ENCODE measurements at places on chromosomes 6 and 20.

GRCh38 chr20:24805456-24806238 lies 143.4 kb upstream of the CST7 start:
- DNase-seq = no peak

DNA sequence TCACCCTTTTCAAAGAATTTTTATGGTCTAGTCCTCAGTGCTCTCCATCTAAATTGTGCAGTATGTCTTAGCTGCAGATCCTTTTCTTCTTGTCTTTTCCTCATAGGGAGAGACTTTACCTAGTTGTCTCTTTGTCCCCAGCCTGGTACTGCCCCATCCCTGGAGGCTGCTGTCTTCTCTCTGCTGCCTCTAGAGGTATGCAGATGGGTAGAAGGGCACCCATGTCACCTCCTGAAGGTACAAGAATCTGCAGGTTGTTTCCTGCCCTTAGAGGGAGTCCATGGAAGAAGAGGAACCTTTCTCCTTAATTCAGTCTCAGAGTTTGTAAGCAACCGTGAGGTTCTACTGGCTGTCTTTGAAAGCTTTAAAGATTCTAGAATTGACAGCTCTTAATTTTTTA lies 39.1 kb downstream of the MCM8 start:
- no peak for DNase-seq

- DNase-seq = no peak
Measured at GRCh38 chr6:147384029-147384428, 124.5 kb upstream of the SAMD5 start.

DNA sequence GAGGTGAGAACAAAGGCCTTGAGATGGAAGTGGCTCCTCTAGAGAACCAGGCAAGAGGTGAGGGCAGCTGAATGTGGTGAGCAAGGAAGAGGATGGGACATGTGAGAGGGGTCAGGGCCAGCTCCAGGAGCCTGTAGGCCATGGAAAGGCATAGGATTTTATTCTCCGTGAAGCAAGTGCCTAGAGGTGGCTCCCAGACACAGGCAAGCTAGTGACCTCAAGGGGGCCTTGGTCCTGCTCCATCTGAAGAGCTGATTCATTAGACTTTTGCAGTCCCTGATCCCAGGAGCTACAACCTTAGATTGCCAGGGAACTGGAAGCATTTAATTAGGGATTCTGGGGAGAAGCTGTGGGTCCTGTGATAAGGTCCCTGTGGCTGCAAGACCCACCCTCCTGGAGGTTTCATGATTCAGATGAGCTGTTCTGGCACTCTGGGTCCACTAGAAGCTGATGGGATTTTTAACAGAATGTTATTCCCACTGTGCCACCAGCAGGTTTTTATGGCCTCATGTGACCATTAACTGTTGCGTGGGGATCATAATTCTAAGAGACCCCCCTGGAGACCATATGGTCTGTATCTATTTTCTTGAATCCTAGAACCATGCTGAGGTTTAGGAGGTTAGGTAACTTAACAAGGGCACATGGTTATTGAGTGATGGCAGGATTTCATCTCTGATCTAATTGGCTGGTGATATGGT lies 90.5 kb downstream of the ELOVL5 start:
- DNase-seq = no peak

- no peak for DNase-seq
Measured at GRCh38 chr6:117028256-117028655, 151.2 kb downstream of the RFX6 start.

DNA sequence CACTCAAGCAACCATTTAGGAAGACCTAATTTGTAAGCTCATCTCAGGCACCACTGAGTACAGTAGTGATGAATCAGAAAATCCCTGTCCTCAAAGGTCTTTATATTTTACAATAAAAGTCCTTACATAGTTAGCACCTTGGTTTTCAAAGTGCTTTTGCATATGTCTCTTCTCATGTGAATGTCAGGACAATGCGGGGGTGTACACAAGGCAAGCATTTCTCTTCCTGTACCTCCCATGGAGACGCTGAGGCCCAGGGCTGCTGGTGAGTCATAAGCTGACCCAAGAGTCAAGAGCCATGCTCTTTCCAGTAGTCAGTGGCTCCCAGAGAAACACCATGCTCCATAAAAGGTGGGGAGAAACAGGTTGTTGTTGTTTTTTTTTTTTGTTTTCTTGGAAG lies 174.0 kb downstream of the GJA10 start:
- peak; percentile 23 for DNase-seq

GRCh38 chr6:157571269-157571668 lies 190.3 kb downstream of the ZDHHC14 start:
- no peak for DNase-seq

- DNase-seq = no peak
Measured at GRCh38 chr20:4465855-4466545, 255.7 kb upstream of the PRND start.

- no peak for DNase-seq
Measured at GRCh38 chr20:45725134-45725533, 3.0 kb downstream of the SPINT4 start.

DNA sequence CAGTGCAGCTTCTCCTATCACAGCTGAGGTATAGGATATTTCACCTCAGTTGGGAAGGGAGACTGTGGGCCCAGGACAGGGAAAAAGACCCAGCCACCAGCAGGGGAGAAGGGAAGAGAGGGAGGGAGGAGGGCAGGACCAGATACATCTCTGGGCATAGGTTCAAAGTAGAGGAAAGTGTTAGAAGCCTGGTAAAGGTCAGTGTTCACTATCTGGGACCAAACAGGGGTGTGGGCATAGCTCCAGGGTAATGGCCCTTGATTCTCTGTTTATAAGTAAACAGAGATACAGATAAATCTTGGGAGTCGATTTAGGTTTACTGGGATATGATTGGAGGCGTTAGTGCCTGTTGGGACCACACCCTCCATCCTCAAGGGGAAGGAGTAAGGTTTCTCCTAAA lies 266.2 kb downstream of the LRFN2 start:
- DNase-seq = no peak

- DNase-seq = no peak
Measured at GRCh38 chr6:163716690-163717089, 302.2 kb downstream of the QKI start.

DNA sequence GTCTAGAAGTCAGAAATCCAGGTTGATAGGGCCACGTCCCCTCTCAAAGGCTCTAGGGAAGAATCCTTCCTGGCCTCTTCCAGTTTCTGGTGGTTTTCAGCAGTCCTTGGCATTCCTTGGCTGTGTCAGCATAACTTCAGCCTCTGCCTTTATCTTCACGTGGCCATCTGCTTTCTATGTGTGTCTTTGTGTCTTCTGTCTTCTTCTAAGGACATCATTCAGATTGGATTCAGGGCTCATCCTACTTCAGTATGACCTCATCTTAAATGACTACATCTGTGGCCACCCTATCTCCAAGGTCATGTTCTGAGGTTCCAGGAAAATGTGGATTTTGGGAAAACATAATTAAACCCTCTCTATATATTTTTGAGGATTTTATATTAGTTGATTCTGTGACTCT lies 23.0 kb downstream of the C6orf89 start:
- no peak for DNase-seq

DNA sequence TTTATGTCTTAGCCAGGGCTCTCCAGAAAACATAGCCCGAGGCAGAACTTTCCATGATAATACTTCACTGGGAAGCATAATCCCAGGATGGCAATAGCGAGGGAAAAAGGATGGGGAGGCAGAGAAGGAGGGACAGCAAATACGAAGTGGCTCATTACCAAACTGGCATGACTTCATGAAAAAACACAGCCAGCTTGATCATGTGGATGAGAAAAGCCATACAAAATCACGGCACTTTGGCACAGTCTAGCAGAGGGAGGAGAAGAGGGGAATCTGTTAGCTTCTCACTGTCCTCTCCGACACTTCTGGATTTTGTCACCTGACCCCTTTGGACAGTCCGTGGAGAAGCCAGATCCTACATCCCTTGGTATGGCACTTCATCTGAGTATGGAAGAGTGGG lies 212.5 kb upstream of the GRIK2 start:
- no peak for DNase-seq

DNA sequence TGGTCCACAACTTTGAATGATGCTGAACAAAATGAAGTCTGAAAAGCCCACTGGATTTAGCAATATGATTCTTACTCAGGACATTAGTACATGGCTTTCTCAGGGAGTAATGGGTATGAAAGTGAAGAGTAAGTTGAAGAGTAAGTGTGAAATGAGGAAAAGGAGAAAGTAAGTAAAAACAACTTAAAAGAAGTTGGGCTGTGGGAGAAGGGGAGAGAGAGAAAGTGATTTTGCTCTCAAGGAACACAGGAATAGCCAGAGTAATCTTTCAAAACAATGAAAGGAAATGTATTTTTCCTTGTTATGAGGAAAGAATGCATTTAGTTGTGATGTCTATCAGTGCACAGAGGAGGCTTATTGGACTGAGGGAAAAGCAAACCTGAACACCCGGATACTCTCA lies 39.8 kb upstream of the NKAIN2 start:
- no peak for DNase-seq

DNA sequence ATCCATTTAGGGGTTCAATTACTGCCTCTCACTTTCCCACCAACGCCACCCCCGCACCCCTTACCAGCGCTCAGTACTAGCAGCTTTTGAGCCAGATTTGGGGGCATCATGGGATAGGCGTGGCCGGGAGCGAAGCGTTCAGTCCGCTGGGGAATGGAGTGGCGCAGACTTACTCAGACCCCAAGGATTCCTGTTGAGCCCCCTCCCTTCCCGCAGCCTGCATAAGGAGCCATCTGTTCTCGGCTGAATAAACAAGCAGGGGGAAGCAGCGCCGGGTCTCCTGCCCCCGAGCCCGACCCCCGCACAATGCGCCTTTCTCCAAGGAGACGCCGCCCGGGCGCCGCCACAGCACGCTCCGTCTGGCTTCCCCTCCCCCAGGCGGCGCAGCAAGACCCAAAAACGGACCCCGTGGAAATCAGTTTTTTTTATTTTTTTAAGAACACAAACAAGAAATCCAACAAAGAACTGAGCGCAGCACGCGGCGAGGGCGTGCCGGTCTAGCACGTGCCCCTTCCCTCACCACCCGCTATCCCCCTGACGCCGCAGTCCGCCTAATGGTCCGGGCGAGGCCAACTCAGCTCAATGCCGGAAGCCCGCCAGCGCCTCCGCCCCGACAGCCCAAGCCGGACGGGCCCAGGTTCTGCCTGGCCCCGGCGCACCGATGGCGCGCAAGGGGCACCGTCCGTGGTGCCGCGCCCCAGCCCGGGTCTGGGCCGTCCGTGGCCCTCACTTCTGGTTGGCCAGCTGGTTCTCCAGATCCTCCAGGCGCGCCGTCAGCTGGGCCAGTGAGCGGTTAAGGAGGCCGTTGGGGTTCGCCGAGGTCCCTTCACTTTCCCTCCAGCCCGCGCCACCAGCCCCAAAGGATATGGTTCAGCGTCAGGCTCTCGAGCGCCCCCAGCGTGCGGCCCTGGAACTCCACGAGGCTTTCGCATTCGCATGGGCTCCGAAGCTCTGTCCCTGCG lies 13.3 kb upstream of the RBPJL start:
- DNase-seq = peak; percentile 13

DNA sequence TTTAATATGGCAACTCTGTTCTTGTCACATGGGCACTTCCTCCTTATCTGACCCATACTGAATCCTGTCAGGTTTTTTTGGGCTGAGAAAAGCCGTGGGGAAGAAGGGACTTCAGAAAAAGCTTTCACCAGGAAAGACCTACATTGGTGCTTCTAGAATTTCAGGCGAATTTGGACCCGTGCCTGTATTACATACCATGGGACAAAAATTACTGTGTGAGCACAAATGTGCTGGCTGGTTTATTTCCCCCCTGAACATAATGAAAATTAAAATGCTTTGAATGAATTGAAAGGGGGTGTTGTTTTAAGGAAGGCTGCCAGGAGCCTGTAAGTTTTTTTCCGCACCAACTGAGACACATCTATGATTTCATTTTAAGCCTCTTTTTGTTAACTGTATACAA lies 29.6 kb downstream of the CAP2 start:
- no peak for DNase-seq

DNA sequence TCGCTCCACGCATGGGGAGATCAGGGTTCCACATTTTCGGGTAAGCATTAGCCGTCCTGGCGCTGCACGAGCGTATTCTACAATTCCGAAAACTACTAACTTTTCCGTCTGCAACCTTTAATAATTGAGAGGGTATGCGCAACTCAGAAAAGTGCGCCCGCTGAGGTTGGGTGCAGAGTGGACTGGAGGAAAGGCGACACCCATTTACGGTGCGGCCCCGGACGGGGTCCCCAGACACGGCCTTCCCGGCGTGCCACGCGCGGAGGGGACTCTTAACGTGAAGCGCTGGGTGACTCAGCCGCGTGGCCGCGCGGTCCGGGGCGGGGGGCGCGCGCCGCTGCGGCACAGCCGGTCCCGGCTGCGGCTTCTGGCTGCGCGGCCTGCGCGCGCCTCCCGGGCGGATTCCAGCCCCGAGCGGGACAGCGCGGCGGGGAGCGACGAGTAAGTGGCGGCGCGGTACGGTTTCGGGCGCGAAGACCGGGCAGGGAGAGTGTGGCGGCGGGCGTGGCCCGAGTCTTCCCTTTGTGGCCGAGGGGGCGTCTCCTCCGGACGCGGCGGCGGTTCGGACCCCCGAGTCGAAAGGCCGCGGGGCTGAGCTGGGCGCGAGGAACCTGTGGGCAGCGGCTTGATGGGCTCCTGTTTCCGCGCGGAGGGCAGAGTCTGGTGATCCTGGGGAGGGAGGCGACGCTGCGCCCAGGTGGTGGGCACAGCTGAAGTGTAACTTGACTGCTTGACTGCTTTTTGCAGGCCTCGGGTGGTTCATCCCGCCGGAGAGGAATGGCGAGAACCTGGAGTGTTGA lies at the start of the genes KCTD20 and PXT1:
Gene KCTD20 (plus strand): TSS at position 330 of the 800 bp plus-strand sequence. CDS start 27,098 bp downstream, outside the sequence.
Gene PXT1 (minus strand): TSS at position 184 of the 800 bp plus-strand sequence. CDS start 16,772 bp downstream, outside the sequence.
- peak; percentile 67 for DNase-seq

- no peak for DNase-seq
Measured at GRCh38 chr6:166745801-166746668, 119.0 kb upstream of the RPS6KA2 start.

DNA sequence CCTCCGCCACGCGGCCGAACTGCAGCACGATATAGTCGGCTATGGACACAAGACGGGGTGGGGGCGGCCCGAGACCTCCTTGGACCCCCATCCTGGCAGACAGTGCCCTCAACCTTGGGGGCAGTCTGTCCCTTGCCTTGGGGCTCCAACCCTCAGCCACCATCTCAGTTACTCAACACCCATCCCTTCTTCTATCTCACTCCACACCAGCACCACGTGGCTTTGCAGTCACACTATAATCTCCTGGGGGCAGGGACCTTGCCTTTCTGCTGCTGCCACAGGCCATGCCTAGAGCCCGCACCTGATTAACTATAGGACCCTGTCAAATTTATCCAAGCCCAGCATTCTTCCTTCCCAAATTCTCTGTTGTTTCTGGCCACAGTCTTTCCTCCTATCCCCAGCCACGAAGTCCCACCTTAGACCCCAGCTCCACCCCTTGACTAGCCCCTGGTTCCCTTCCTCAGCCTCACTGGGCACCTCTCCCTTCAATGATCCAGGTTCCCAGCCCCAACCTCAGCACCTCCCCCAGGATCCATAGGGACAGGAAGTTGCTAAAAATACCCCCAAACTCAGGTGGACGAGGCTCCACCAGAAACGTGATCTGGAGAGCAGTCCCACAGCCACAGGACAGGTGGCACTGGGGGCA lies 1.7 kb upstream of the TEAD3 start:
- DNase-seq = no peak

DNA sequence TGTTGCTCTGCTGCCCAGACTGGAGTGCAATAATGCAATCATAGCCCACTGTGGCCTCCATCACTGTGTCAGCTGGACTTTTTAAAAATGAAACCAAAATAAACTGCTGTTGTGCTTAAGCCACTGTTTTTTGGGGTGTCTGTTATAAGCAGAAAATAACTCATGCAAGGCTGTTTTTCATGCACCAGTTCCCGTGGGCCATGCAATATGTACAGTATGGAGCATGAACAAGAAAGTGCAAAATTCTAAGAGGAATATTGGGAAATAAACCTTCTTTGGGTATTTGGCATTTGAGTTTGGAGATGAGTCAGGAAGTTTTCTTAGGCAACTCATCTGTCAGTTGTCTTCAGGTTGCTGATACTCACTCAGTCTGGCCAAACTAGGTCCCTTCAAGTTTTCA lies 14.9 kb upstream of the ZFAND3 start:
- no peak for DNase-seq
